ENCODE measurements at places on chromosomes 12 and 14.

- DNase-seq = no peak
These were observed 35.0 kb downstream of the ACADS start for GRCh38 chr12:120760349-120761254.

- no peak for DNase-seq
These were observed 73.0 kb upstream of the ATF1 start for GRCh38 chr12:50690925-50691324.

DNA sequence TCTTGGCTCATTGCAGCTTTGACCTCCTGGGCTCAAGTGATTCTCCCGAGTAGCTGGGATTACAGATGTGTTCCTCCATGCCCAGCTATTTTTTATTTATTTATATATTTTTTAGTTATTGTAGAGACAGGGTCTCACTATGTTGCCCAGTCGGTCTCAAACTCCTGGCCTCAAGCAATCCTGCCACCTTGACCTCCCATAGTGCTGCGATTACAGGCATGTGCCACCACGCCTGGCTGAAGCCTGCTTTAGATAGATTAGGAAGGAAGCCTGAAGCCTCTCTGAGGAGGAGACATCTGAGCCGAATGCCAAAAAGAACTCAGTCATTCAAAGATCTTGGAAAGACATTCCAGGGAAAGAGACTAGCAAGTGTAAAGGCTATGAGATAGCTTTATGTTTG lies 10.2 kb downstream of the INHBC start:
- no peak for DNase-seq

DNA sequence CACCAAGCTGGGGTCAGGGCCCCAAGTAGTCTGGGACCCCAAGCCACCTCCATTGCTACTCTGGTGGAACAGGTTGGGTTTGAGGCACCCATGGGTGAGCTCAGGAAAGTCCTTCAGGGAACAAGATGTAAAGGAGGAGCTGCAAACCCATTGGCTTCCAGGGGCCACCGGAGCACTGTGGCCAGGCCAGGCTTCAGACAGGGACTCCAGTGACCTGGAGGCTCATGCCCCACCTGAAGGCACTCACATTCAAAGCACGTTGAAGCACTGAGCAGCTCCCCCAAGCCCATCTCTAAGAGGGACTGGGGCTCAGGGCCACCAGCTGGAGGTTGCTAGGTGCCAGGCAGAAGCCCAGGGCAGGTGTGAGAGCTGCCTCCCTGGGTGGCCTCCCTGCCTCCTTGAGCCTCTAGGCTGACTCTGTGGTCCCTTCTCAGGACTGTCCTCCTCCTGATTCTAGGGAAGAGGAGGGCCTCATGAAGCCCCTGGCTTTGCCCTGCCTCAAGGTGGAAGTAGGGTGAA lies 49.1 kb downstream of the FAM222A start:
- DNase-seq = no peak

- no peak for DNase-seq
These were observed 45.0 kb downstream of the SLC24A4 start for GRCh38 chr14:92368001-92368400.

- DNase-seq = no peak
These were observed 10.1 kb upstream of the SPSB2 start for GRCh38 chr12:6883252-6883651.

GRCh38 chr14:98219638-98220037 lies 1052.4 kb downstream of the BCL11B start:
- DNase-seq = no peak

DNA sequence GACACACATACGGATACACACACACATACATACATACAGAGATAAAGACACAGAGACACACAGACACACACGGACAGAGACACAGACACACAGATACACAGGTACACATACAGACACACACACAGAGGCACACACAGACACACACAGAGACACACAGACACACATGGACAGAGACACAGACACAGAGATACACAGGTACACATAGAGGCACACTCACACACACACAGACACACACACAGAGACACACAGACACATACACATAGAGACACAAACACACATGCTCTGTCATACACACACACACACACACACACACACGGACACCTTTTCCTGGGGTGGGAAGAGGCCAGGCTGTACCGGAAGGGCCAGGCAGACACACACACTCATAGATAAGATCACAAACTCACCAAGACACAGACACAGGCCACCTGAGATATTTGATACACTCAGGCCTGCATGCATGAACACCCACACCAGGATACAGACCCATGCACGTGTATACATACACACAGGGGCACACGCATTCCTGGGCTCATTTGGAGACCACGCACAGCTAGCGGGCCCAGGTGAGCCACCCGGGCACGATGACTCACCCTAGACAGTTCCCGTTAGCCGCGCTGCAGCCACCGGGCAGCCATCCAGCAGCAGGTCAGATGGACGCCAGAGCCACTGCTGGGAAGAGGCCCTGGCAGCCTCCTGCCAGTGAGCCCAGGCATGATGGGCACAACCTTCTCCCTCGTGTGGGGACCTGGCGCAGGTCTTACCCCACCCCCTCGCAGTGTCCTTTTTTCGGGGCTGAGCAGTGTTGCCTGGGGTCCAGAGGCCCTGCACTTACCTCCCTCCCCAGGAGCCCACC lies 1.8 kb upstream of the AHNAK2 start:
- no peak for DNase-seq

DNA sequence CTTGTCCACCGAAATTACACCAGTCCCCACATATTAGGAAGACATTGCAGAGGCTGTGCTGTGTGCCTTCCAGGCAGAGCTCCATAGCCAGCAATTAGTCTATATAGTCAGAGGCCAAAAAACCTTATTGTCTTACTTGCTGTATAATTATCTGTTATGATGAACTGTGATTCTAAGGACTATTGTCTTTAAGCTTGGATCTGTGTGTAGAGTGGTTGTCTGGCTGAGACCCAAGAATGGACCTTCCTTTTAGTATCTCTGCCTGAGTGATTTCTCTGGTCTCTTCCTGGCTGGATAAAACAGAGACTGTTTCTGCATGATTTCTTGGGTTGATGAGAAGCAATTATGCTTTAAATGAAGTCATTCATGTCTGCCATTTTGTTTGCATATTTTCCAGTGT lies 465.3 kb downstream of the PRKD1 start:
- no peak for DNase-seq

- DNase-seq = no peak
These were observed 238.1 kb downstream of the APAF1 start for GRCh38 chr12:98883231-98883630.

- DNase-seq = no peak
These were observed 373.1 kb upstream of the DCN start for GRCh38 chr12:91555436-91556415.

GRCh38 chr14:25050269-25051150 lies 563 bp upstream of the STXBP6 start:
- peak; percentile 69 for DNase-seq

GRCh38 chr12:132453361-132454192 lies 36.4 kb upstream of the FBRSL1 start:
- DNase-seq = no peak
